ENCODE measurements at places on chromosomes 11 and 22.
A peak's percentile ranks its signal among the peaks of the same experiment; 100 is the strongest.

- no peak for DNase-seq
Observed at GRCh38 chr22:27795696-27796517, 5.6 kb downstream of the MN1 start.

DNA sequence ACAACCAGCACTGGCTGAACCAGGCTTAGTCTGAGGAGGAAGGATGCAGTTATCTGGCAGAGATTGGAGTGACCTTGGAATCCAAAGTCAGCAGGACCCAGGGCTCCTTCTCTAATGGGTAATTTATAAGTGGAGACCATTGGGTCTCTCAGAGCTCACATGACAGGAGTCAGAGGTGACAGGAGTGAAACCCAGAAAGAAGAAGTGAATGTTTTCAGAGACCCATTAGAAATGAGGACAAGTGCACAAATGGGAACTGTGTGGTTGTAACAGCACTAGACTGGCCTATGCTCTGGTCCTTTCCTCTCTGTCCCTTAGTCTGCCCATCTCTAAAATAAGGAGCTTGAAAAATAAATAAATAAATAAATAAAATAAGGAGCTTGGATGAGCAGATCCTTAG lies 107.4 kb downstream of the SERGEF start:
- DNase-seq, result no peak

DNA sequence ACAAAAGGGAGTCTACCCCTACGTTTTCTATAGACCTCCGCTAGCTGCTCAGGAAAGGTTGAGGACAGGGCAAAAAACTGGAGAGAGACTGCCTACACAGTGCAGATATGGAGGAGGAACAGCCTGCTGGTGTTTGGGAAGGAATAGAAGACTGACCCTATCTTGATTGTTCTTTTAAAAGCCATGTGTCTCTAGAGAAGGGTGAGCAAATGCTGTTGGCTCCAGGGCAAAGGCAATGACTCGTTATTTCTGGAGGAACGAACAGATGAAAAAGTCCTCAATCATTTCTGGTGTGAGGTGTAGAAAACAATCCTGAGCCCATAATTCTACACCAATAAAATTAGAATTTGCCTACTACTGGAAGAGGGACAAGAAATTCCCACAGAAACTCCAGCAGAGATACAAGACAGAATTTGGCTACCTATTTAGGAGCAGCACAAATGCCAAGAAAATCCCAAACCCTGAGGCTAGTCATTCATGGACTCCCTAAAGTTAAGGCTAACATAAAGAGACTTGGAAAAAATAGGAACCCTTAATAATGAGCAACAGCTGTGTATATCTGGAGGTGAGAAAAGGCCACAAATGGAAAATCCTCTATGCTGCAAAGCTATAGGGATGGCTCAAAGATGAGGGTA lies 1206.3 kb upstream of the CNTN5 start:
- DNase-seq, result no peak

DNA sequence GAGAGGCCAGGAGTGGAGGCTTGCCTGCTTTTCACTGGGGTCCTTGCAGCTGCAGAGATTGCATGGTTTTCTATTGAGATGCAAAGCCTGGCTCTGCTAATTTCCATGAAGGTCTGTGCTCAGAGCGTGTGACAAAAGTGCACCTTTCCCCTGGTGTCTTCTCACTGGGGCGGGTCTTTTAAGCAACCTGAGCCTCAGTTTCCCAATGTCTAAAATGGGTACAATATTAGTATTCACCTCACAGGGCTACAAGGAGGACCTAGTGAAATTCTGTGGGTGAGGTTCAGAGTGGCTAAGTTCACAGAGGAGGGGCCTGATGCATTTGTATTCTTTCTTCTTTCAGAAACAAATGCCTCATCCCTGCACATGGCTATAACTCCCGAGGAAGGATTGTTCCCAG lies 20.3 kb downstream of the PPM1F start:
- DNase-seq, result no peak

GRCh38 chr11:128949791-128950454 lies 7.3 kb upstream of the TP53AIP1 start:
- no peak for DNase-seq

DNA sequence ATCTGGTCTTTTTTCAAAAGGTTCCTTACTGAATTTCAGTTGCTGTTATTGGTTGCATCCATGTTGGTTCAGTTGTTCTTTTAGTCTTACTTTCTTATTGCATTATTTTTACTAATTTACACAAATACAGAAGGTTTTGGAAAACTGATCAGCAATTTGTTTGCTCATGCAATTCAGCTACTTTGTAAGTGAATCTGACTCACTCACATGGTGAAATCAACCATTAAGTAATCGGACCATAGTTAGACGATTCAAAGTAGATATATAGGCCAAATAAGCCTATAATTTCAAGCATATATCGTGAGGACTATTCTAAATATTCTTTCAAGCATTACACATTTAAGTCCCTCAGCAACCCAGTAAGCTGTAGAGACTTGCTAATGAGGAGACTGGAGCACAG lies 41.7 kb downstream of the CCDC83 start:
- DNase-seq, result no peak

DNA sequence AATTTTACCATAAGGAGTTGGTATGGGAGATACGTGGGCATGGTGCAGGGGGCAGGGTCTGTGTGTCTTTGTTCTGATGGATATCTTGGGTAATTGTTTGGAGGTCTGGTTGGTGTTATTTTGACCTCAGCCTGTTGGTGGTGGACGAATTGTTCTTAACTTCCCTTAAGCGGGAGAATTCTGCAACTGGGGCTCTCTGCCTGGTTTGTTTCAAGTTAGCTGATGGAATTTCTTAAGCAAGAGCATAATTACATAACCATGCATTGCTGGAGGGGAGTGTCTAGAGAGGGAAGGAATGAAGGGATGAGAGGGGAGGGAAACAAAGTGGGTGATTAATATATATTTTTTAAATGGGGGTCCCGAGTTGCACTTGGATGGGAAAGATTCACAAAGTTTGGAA lies 908.5 kb upstream of the RAG2 start:
- DNase-seq, result no peak

DNA sequence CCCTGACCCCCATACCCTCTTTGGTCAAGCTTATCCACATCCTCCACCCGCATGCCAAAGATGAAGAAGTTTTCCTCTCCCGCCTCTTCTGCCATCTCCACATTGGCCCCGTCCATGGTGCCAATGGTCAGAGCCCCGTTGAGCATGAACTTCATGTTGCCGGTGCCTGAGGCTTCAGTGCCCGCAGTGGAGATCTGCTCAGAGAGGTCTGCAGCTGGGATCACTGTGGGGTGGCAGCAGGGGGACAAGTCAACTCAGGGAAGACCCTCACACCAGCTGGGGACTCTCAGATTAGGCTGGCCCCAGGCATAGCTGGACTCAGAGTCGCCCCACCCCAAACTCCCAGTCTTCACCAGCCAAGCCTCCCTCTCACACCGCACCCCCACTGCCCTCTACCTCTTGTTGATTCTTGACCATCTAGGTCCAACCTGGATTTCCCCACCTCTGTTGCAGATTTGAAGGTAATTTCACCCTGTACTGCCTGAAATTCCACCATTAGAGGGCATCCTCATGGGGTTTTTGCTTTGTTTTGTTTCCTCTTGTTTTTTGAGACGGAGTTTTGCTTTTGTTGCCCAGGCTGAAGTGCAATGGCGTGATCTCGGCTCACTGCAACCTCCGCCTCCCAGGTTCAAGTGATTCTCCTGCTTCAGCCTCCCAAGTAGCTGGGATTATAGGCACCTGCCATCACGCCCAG lies 6.6 kb upstream of the RASGRP2 start:
- DNase-seq, result no peak

DNA sequence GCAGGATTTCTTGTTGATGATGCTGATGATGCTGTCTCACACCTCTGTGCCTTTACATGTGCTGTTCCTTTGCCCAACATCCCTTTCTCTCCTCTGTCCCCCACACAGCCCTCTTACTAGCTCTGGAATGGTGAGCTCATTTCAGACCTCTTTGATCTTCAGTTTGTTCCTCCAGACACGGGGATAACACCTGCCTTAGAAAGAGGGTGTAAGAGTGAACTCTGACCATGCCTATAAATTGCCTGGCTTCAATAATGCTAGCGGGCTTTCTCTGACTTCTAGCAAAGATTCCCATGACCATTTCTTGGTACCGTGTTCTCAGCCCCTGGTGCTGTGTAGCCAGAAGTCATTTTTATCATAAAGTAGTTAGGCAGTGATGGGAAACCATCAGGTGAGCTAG lies 55.9 kb upstream of the DRD2 start:
- no peak for DNase-seq

DNA sequence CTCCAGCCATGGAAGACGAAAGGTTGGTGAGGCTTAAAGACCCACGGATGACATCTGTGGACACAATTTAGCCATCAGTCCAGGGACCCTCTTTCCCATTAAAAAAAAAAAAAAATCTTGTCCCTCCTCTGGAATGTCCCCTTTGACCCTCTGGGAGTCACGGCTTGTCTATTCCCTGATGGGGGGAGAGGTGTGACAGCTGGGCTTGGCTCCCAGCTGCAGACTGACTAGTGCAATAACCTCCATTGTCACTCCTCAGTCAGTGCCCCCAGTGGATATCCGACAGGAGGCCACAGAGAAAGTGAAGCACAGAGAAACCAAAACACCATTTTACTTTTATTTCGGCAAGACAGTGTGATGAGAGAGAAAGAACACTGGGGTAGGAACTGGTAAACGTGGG lies 2.7 kb upstream of the VSIG2 start:
- no peak for DNase-seq

DNA sequence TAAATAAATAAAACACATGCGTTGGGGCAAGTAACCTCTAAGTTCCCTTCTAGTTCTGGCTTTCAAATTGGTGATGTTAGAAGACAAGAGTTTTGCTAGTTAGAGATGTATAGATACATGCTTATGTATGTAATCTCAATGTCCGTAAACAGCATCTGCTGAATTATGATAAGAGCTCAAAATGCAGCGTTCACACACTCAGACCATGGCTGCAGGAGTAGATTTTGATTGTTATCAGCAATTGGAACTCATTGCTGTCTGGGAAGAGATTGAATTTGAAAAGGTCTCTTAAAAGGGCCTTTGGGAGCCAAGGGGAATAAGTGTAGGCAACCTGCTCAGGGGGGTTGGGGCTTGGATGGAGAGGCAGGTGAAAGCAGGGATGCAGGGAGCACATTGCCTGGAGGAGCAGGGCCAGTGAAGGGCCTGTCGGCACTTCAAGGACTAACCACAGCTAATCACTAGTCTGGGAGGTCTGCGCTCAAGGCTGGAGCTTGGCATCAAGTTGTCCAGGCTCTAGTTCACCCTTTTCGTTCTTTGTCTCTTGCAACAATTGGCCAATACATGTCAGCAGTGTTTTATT lies 2.7 kb upstream of the RAG1 start:
- DNase-seq, result no peak

DNA sequence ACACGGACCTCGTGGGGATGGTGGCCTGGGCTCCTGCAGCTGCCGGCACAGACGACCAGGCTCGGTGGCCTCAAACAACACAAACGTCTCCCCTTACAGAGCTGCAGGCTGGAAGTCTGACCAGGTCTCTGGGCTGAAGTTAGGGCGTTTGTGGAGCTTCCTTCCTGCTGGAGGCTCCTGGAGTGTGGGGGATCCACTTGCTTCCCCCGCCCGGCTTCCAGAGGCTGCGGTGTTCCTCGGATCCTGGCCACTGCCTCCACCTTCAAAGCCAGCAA lies 313.5 kb downstream of the CTTN start:
- DNase-seq, result no peak

- DNase-seq, result no peak
Observed at GRCh38 chr11:10436224-10436623, 18.8 kb upstream of the AMPD3 start.

DNA sequence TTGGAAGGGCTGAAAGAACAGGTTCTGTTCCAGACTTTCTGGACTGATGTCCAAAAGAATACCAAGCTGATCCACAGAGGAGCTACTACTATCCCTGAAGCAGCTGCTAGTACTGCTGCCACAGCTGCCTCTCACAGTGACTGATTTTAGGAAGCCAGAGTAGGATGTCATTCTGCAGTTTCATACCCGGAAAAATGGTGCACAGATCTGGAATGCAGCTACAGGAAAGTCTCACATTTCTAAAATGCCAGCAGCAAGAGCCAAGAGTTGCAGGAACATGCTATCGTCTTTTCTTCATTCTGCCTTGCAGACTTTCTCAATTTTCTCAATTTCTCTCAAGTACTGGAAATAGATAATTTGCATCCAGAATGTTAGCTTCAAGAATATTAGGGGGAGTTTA lies 19.4 kb upstream of the CCDC179 start:
- DNase-seq, result no peak

GRCh38 chr11:77361184-77361583 lies 59.7 kb upstream of the GDPD4 start:
- DNase-seq, result no peak

GRCh38 chr11:106988151-106989077 lies 29.9 kb downstream of the GUCY1A2 start:
- no peak for DNase-seq

DNA sequence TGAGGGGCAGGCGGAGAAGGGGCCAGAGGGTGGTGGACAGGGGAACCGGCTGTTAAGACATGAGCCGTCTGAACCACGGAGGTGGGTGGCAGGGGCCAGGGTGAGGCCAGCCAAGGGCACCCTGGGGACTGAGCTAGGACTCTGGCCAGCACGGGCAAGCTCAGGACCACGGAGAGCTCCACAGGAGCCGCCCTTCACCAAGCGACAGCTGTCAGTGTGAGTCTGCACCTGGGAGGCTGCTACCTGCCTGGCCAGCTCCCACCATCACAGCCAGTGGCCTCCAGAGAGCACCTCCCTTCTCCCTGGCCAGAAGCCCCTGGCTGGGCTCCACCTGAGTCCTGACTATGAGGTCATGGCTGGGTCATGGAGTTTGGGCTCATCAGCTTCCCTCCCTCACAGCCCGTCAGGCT lies 21.6 kb downstream of the MGAT3 start:
- no peak for DNase-seq

- no peak for DNase-seq
Observed at GRCh38 chr11:72668629-72669347, 5.4 kb downstream of the PDE2A start.

- no peak for DNase-seq
Observed at GRCh38 chr11:123525097-123525496, 95.0 kb downstream of the GRAMD1B start.

- no peak for DNase-seq
Observed at GRCh38 chr11:119739975-119740374, 11.0 kb upstream of the NECTIN1 start.

DNA sequence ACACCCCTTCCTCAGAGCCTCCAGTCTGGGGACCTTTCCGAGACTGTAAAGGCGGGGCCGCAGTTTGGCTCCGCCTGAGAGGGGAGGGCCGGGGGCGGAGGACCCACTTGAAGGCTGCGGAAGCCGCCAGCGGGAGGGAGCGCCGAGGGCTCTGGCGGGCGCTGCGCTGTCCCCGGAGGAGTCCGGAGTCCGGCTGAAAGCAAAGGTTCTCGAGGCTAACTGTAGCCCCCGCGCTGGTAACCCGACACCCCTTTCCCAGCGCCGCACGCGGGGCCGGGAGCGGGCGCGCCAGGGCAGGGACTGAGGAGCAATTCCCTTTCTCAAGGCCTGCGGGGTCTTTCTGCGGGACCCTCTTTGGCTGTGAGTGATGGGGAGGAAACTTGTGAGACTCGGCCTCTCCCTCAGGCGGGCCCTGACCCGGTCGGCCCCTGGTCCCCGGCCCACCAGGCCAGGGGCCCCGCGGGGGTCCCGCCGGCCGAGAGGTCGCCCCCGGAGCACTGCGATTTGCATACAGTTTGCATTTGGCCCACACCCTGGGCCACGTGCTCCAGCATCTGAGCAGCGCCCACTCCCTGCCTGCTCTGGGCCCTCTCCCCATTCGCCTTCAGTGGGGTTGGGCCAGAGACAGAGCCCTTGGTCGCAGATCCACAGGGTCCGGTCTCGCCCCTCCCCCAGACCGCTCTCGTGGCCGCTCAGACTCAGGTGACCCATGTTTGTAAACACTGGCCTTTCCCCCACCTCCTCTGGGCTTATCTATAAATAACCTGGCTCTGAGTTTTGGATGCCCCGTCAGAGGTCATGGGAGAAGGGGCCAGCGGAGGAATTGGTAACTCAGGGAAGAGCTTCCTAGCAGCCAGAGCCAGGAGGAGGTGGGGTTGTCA lies 519 bp upstream of the ART5 start:
- DNase-seq, result peak; percentile 23
